ENCODE measurements at places on chromosomes 5 and 9.
A peak's percentile ranks its signal among the peaks of the same experiment; 100 is the strongest.

- no peak for DNase-seq
Observed at GRCh38 chr9:136985027-136985602, 2.3 kb downstream of the LCNL1 start.

DNA sequence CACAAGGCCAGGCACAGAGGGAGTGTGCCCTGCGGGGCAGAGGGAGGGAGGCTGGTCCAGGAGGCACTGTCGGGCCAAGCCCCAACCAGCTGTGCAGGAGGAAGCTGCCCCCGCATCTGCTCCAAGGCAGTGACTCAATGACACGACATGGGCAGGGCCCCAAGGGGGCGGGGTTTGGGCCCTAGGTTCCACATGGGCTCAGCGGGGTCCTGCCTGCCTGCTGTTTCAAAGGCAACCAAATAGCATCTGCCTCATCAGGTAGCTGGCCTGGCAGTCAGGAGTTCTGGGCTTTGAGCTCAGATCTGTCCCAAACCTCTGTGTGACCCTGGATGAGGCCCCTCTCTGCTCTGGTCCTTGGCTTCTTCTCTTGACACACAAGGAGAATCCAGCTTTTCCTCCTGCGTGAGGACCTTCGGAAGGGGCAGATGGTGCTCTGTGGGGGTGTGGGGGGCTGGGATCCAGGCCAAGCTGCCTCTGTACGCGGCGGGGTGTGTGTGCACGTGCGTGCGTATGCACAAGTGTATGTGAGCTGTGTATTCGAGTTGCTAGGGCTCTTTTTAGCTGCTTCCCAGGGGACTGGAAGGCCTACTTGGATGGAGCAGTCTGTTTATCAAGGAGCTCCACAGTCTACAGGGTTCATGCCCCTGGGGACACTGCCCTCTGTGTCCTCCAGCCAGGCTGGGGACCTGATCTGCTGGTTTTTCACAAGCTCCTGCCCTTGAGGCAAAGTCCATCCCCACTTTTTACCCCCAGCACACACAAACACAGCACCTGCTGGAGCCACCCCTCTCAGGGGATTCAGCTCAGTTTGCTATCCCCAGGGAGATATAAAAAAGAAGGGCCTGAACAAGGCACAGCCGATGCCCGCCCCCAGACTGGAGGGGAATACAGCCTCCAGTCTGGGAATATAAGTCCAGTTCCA lies 138.9 kb downstream of the RGS3 start:
- DNase-seq: peak; percentile 41

DNA sequence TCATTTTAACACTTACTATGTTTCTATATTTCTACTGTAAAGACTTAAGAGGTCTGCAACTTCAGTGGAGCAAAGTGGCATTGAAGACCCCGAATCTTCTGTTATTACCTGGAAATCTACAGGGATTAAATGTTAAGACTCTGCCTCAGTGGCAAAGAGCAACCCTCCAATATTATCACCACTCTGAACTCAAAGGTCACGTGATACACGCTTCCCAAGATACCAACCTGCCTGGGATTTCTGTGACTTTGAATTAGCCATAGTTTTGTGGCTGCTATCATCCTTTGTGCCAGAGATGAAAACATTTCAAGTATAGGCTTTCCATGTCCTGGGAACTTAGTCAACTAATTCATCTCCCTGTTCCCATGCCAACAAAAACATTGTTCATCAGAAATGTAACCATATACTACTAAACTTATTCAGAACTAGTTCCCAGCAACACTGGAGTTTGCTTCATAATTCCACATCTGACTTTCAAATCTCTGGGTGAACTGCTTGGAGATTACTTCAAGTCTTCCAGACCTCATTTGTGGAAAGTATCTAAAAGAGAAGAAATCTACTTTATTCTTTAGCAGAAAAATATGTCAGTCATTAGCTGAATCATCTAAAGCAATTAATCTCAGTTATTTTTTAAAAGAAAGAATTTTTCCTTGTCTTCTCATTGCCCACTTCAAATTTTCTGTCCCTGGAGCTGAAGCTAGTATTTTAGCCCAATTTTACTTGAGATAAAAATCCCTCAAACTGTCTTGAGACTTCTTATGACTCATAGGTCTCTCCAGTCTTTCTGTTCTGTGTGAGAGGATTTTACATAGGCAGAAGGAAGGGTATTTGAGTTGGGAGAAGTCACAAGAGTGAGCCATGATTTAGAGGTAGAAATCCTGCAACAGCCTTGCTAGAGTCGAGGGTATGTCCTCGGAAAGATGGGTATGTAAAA lies 83.0 kb downstream of the ZNF462 start:
- no peak for DNase-seq

GRCh38 chr5:142303565-142303964 lies 21.3 kb downstream of the SPRY4 start:
- no peak for DNase-seq

DNA sequence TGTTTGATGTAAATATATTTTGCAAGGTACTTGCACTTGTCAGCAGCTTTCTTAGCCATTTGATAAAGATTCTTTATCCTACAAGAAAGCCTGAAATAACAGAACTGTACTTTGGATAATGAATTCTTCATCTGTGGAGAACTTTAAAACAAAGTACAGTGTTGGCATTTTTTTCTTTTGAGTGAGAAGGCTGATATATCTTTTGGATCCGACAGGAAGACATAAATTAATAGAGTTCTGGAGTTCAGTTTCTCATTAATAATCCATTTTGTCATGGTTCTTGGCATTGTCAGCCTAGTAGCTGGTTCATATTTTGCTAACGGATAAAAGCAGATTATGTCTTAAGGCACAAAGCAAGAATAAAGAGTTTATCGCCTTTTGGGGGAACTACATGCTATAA lies 17.0 kb downstream of the PBX3 start:
- DNase-seq: no peak

DNA sequence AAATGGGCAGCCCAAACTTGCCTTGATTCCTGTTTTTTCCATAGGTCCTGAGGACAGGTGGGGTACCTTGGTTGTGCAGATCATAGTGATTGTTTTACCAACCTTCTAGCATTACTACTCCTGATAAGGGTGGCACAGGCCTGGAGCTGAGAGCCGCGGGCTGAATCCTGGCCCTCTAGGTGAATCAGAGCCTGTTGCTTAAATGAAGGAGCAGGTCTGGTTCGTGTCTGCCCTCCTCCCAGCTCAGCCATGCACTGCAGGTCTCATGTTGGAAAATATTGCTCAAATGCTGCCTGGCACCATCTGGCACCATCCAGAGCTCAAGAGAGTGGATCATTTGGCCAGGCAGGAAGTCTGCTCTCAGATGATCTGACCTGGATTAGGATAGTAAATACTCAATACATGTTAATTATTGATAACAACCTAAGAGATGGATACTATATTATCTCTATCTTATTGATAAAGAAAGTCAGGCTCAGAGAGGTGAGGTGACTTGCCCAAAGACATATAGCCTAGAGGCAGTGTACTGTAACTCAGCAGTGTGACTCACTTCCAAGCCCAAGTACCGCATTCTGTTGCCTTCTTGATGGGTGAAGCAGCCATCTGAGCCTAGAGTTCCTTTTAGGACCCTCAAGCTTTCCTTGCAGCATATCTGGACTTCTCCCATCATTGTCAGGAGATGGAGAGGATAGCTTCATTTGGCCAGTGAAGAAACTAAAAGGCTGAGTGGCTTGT lies 104.3 kb upstream of the PITX1 start:
- DNase-seq: no peak

Data from nucleus accumbens (tissue), 56 donors.